ENCODE measurements at places on chromosomes 3 and 15.

- DNase-seq = no peak
Observed at GRCh38 chr15:43275740-43276562, 9.2 kb upstream of the TGM5 start.

- DNase-seq = no peak
Observed at GRCh38 chr15:20351448-20351971, 190.1 kb downstream of the GOLGA6L6 start.

- DNase-seq = no peak
Observed at GRCh38 chr15:49863431-49864224, 242.8 kb downstream of the DTWD1 start.

- DNase-seq = no peak
Observed at GRCh38 chr3:125605756-125606155, 10.5 kb upstream of the OSBPL11 start.

DNA sequence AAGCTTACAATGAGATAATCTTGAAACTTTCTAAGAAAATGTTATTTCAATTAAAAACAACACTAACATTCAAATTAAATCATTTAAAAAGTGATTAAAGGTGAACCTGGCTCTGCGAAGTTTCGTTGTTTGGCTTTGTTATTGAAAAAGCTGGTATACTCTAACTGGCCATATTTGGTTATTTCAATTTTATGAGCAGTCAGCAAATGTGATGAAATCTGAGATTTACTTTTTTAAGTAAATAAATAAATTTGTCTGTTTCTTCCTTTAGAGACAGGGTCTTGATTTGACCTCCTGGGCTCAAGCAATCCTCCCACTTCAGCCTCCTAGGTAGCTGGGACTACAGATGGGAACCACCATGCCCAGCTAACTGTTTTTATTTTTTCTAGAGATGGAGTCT lies 38.0 kb downstream of the CDV3 start:
- no peak for DNase-seq

DNA sequence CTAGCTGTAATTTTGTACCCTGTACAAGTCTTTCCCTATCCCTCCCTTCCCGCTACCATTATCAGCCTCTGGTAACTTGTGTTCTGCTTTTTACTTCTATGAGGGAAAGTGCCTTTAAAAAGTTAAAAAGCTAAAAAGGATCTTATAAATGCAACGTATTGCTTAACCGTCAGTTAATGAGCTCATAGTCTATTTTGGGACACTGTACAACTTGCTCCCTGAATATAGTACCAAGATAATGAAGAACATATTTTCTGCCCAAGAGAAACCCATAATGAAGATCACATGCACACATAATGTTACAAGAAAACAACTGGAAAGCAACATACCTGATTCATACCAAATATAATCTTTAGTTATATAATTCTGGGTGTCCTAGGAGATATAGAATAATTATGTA lies 22.6 kb downstream of the ZIC1 start:
- DNase-seq = no peak

All from stimulated activated CD4-positive, alpha-beta T cell treated with anti-CD3 and anti-CD28 coated beads, TNF-alpha, amount 100 ng/mL, for 4 hours (primary cell).